ENCODE measurements at places on chromosomes 7 and 10. TPM values are rescaled to one million over a fixed set of nuclear protein-coding genes. Genes with fewer than 3 reads are reported as not detected.

The LLCFC1 gene
- total RNA-seq: 0.67 TPM

The TMEM139 gene
- 50.2 TPM for total RNA-seq

The CYP3A4 gene
- total RNA-seq: not detected

DNA sequence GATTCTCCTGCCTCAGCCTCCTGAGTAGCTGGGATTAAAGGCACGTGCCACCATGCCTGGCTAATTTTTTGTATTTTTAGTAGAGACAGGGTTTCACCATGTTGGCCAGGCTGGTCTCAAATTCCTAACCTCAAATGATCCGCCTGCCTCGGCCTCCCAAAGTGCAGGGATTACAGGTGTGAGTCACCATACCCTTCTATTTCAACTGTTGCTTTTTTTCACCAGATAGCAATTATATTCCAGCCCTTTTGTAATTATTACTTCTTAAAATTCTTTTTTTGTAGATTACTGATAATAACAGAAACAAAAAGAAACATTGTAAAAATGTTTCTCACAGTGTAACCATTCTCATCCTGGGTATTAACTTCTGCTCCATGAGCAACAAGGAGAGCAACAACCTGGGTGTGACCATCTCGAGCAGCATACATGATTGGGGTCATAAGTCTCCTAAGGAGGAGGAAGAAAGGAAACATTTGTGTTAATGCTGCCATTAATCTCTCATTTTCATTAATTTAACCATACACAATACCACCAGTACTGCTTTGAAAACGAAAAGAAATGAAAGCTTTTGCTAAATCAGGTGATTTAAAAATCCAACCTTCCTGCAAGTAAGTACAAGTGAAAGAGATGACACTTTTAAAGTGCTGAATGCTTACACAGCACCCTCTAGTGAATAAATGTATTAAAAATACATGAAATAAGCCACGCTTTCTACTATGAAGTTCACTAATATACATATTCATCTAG lies 41.8 kb downstream of the ASZ1 start:
- DNase-seq: no peak

DNA sequence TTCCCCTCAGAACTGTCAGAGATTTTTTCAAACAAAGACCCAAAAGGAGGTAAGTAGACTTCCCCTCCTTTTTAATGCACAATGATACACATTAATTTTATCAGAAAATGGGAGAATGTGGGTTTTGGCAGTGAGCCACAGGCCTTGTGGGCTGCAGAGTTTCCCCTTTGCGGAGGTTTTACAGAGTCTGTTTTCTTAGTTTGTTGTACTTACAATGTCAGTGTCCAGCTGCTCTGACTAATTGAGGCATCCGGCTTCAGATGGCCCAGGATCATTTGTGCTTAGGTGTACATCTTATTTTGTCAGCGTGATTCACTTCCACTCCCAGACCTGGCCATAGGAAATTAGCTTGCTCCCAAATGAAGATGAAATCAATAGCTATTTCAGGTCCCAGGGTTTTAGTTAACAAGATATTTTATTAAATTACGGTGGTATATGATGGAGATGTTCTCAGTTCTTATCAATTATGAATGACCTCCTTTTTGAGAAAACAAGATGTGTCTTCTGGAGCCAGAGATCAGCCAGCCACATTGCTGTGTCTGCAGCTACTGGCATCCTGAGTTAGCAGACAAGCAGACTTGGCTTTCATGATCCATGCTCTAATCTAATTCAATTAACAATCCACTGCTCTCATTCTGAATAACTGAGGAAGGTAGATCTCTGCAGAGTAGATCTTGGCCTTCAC lies 1086.6 kb upstream of the SORCS1 start:
- no peak for DNase-seq

- no peak for DNase-seq
These were observed 150.9 kb upstream of the FOXK1 start for GRCh38 chr7:4531236-4531635.

DNA sequence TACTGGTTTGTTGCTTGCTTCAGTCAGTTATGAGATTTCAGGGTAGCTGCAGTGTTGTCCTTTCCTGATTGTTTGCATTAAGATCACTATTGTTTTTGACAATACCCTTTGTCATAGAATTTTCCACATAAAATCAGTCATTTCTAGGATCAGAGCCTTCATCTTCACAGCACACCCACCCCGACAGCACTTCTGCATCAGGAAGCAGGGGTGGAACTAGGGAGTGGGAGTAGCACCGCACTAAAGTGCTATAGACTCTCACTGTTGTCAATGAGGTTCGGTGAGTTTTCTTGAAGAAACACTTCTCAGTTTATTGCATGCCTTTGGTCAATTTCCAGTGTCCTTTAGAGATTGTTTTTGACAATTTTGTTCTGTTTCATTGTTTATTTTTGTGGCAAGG lies 632.5 kb downstream of the AUTS2 start:
- DNase-seq: no peak
